ENCODE measurements at places on chromosomes 13 and 19. TPM values are rescaled to one million over a fixed set of nuclear protein-coding genes. Genes with fewer than 3 reads are reported as not detected.

Gene NFIC
- total RNA-seq, result 46.8 TPM

Gene ZNF708
- total RNA-seq, result 2.4 TPM

Gene GEMIN7
- total RNA-seq, result 53.8 TPM

Gene PGLYRP1
- total RNA-seq, result not detected

Gene ZNF507
- 7.2 TPM for total RNA-seq

Gene AXL
- 356 TPM for total RNA-seq

Gene SLC25A41
- total RNA-seq, result not detected

Gene ZNF99
- total RNA-seq, result not detected

Gene RASL11A
- 19.4 TPM for total RNA-seq

Gene ADGRE3
- total RNA-seq, result not detected

Gene PEX11G
- total RNA-seq, result 9.5 TPM
